C1 segment of cervical spinal cord (tissue), 14 donors: ENCODE measurements at places on chromosomes 7 and 10.

- DNase-seq = no peak
These were observed 369.7 kb downstream of the LRMDA start for GRCh38 chr10:75801121-75801520.

- DNase-seq = peak; percentile 93
These were observed at the start of gene ENKUR for GRCh38 chr10:25015828-25016375. ENKUR (minus strand) TSS chr10:25016158; CDS start chr10:25015936, 222 bp downstream.

DNA sequence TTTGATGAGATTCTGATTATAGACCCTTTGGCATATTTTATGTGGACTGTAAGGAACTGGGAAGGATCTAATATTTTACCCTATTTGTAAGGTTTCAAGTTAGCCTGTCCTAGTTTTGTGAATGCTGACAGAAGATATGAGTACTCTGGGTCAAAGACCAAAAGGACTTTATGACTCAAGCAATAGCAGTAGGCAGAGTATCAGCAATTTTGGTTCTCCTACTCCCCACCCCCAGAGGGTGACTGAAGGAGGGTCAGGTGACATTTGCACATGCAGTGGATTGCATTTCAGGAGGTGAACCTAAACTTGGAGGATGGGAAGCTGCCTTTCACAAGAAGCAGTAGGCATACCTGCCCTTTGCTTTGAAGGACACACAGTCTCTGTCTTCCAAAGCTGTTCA, 84.0 kb upstream of the KLF6 start:
- no peak for DNase-seq

- DNase-seq = no peak
These were observed 271.2 kb upstream of the IMMP2L start for GRCh38 chr7:111833466-111833865.
